Cortex of kidney (tissue), 1 donor: ENCODE measurements at places on chromosomes 4 and X.

GRCh38 chrX:13499736-13500135, 69.7 kb upstream of the EGFL6 start:
- no peak for DNase-seq

DNA sequence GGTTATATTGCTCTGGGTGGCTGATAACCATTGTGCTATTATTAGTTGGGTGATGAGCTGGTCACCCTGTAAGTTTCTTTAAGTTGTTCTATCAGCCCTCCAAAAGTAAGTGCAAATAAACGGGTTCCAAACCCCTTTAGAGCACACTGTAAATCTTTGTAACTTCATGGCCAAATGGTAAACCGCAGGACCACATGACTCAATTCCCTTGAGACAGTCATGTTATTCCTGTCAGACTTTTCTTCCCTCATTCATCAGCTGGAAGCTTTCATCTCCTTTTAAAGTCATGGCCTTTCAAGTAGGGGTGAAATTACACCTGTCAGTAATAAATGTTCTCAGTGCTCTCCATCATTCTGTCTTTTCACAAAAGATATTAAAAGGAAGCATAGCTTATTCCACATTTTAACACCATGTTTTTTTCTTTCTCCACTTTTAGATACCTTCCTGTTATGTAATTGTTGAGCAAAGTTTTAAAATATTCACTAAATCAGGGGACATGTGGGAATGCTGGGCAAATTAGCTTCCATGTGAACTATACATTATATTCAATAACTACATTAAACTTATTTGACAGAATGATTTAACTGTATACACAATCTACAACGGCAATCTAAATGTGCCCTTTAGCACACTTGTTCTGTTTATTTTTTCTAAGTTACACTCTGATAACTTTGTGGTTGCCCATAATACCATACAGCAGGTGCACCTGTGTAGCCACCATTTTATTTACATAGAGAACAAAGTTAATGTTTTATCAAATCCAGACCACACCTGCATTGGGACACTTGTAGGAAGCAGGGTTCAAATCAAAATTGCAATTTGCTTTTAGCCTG, 275.5 kb downstream of the CFAP299 start:
- DNase-seq, result no peak

GRCh38 chrX:72041871-72042851, 89.6 kb downstream of the RTL5 start:
- no peak for DNase-seq

DNA sequence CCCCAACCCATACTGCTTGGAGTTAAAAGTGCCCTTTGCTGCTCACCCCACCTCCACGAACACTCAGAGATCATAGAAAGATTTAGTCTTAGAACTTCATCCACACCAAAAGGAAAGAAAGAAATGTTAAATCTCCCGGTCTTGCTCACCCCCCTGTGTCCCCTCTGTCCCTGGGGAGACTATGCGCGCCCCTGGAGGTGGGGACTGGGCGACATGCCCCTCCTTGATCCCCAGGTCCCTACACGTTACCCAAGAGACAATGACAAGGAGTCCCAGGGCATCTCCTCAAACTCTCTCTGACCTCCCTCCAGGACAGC, 620 bp downstream of the ITM2A start:
- DNase-seq, result no peak

DNA sequence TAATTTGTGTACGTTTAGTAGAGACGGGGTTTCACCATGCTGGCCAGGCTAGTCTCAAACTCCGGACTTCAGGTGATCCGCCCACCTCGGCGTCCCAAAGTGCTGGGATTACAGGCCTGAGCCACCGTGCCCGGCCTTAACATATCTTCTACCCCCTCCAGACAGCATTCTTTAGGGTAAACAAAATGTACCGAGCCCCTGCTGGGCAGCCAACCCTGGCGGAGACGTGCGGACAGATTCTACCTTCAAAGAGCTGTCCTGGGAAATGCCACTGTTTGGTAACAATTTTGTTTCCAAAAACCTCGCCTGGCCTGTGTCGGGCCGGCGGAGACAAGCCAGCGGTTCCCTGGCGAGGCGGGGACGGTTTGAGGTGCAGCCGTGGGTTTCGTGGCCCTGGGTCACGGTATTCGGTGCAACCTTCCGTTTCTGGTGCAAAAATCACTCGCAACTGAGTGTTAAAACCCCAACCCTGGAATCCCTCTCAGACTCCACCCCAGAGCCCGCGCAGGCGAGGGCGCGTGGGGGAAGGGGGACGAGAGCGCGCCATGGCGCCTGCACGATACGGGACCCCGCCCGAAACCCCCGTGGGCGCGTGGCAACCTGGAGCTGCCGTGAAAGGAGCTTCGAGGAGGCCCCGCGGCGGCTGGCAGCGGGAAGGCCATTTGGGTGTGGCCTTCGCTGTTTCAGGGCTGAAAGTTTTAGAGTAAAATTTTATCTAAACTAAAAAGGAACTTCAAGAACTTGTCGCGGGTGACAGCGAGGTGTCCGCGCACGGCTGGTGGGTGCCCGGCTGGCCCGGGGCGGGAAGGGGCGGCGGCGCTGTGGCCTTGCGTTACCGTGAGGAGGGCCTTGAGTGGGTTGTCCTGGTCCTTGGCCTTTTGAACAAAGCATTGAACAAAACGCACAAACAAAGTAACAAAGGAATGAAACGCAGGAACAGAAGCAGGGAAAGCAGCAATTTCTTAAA, 17.0 kb downstream of the MRFAP1 start:
- DNase-seq, result no peak
